ENCODE measurements at places on chromosomes 2 and 18.

GRCh38 chr2:32933756-32934095 lies 13.0 kb upstream of the LTBP1 start:
- no peak for DNase-seq

- no peak for DNase-seq
These were observed 3.3 kb downstream of the BCS1L start for GRCh38 chr2:218662827-218663226.

DNA sequence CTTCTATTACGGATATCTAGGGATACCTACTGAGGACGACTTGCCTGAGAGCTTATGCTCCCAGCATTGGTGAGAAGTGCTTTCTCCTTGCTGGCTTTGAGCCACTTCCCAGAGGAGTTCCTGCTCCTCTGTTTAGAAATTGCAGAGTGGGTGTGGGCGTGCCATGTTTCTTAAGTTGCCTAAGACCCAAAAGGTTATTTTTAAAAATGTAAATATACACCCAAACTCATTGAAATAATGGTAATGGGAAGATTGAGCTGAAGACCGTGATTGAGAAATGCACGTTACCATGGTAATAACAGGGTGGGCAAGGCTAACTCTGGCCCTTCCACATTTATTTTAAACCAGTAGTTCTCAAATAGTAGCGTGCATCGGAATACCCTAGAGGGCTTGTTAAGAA lies 17.2 kb upstream of the TMEM200C start:
- DNase-seq = no peak

GRCh38 chr2:172251231-172251630 lies 148.5 kb upstream of the DLX2 start:
- DNase-seq = peak; percentile 25

DNA sequence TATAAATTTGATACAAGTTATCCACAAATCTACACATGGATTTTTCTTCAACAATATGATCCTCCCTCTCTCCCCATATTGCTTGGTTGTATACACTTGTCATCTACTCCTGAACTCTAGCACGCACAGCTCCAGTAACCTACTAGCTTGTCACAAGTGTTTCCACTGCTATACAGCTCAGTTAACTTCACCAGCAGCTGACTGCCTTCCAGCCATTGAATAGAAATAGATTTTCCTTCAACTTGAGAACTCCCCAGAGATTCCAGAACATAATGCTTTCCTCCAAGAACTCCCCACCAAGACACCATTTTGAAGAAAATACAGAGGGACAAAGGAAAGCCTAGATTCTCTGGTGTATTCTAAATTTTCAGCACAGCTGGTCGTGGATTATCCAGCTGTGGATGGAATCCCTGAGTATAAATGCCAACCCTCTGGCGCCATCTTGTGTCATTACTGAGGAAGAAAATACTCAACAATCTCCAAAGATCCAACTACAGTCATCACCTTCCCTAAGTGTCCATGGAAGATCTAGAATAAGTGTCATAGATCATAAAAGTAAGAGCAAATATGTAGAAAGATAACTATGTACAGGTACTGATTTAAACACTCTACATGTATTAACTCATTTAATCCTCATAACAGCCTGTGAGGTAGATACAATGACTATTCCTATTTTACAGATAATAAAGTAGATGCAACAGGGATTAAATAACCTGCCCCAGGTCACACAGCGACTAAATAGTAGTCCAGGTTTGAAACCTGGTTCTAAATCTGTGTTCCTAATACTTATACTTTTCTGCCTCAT lies 156.7 kb downstream of the ARHGAP28 start:
- peak; percentile 29 for DNase-seq

GRCh38 chr2:10264506-10265328 lies 38.0 kb upstream of the HPCAL1 start:
- DNase-seq = no peak

GRCh38 chr2:12610314-12610713 lies 106.4 kb upstream of the TRIB2 start:
- DNase-seq = no peak

DNA sequence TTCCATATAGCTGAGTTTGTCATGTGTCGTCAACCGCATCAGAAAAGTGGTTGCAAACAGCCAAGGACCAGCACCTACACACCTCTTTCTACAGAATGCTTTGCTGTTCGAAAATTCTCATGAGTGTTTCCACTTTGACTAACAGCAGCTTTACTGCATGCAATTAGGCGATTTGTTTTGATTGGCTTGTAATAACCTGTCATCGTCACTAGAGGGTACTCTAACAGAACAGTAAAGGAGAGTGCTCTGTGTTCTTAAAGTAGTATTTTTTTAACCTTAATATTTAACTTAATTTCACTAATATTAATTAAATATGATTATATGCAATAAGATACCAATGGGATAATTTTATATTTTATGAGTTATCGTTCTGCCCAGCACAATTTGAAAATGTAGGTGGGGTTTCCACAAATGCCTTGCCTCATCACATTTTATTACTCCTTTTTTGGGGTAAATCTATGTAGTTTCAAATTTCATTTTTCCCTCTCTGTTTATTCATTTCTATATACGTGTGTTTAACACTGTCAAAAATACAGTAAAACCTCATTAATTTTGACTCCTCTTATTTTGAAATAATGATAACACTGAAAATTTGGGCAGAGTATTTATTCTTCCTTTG lies 502.2 kb downstream of the NRXN1 start:
- DNase-seq = peak; percentile 39

DNA sequence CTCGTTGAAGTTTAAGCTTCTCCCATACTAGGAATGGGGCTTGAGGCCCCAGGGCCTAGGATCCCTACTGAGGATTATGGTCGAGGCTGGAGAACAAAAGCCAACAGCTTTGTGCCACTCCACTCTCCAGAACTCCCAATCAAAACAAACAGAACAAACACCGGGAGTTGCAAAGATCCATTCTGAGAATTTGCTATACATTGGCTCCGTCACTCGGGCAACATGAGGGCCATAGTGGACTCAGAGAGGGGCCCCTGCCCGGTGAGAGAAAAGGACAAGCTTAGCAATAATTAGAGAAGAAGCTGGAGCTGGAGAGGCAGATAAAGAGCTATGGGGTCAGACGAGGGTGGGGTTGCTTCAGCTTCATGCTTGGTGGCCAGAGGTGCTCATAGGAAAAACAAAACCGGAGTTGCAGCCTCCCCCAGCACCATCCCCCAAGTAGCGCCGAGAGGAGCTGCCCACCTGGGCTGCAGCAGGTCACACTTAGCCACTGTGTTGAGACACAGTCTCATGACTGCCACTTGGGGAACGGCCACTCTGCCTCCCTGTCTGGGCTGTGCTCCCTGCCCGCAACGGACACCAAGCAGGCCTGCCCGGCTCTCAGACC lies 142.3 kb upstream of the HAAO start:
- DNase-seq = no peak

DNA sequence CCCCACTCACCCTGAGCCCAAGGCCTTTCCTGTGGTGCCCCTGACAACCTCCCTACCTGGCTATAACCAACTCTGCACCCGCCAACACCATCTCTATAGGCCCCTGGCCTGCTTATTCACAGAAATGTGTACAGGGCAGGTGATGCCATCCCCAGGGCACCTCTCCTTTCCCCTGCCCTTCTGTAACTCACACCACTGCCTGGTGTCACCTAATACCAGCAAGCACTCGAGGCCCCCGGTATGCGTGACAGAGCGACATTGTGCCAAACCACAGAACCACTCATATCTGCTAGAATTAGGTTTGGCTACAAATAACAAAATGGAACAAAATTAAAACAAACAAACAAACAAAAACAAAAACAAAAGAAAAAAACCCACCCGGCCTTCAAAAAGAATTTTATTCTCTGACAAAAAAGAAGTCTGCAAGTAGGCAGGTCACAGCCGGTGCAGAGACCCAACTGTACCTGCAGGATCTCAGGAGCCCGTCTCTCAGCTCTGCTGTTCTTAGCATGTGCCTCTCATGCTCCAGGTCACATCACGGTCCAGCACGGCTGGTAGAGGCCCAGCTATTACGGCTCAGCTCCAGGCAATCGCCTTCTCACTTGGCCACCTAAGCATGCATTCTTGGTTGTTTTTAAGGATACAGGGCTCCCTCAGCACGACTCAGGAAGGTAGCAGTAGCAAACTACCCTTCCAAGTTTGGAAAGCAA lies 51.4 kb downstream of the FAM178B start:
- no peak for DNase-seq

DNA sequence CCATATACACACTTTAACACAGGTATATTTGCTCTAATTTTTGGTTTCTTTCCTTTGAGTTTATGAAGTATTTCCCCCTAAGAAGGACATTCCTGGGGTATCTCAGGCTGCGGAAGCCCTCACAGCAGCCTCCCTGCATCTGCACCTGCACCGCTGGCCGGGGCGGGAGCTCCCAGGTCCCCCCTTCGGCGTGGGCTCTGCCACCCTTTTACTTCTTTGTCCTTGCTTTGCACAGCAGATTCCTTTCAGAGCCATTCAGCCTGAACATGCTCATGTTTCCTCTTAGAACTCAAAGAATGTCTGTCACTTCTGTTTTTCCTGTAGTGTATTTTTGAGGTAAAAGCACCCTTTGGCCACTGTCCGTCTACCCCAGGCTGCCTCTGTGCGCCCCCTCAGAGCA lies 146.5 kb downstream of the SNTG2 start:
- DNase-seq = no peak

DNA sequence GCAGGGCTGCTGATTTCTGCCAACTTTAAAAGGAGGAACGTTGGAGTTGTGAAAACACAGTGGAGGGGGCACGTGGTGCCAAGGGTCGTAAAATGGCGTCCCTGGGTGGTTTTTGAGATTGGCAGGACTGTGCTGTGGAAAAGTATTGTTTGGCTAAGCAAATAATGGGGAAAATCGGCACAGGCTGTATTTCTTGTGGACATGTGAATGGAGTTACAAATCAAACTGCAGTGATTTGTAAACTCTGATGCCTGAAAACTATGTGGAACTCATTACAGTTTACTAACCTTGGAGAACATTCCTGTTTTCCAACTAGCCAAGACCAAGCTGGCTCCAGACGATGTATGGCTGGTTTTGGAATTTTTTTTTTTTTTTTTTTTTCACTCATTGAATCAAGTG lies 68.7 kb downstream of the KCTD1 start:
- no peak for DNase-seq

DNA sequence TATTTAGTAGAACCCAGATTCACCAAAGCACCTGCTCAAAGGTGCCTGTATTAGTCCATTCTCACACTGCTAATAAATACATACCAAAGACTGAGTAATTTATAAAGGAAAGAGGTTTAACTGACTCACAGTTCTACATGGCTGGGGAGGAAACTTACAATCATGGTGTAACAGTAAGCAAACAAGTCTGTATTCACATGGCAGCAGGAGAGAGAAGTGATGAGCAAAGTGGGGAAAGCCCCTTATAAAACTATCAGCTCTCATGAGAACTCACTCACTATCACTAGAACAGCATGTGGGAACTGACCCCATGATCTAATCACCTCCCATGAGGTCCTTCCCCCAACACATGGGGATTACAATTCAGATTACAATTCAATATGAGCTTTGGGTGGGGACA lies 28.0 kb upstream of the DDX18 start:
- DNase-seq = no peak

- no peak for DNase-seq
These were observed 75.0 kb upstream of the BZW1 start for GRCh38 chr2:200736646-200737274.

DNA sequence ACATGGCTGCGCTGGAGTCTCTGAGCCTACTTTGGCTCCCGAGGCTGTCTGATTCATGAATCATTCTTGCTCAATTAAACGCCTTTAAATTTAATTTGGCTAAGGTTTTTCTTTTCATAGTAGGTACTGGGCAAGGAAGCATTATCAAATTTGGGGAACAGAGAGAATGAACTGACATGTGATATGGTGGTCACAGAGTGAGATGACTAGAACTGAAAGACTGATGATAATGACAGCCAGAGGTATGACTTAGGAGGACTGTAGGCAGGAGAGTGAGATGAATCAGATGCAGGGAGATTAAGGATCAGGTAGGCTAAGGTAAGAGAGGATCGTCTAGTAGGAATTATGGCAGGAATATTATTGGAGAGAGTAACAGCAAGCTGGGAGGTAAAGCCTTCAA lies 40.9 kb upstream of the ST8SIA3 start:
- no peak for DNase-seq

GRCh38 chr18:58529714-58530354 lies 99.1 kb downstream of the ALPK2 start:
- DNase-seq = peak; percentile 73

GRCh38 chr18:39326772-39327171 lies 1761.2 kb upstream of the CELF4 start:
- DNase-seq = no peak

DNA sequence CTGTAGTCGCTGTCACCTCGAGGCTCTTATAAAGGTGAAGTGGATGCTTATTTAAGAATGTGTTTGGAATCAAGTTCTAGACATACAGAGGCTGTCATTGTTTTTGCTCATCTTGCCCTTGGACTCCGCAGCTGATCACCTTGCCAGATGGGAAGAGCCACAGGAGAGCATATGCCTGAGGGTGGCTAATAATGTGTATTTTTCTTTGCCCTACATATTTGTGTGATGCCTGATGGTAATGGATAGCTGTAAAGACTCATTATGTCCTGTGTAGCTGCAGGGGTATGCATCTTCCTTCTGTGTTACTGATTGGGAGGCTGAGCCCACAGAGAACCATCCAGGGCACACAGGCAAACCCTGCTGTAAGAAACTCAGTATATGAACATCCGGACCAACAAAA lies 61.7 kb downstream of the PRKCE start:
- no peak for DNase-seq
